ENCODE measurements at places on chromosomes 7 and 10.
A peak's percentile ranks its signal among the peaks of the same experiment; 100 is the strongest.

DNA sequence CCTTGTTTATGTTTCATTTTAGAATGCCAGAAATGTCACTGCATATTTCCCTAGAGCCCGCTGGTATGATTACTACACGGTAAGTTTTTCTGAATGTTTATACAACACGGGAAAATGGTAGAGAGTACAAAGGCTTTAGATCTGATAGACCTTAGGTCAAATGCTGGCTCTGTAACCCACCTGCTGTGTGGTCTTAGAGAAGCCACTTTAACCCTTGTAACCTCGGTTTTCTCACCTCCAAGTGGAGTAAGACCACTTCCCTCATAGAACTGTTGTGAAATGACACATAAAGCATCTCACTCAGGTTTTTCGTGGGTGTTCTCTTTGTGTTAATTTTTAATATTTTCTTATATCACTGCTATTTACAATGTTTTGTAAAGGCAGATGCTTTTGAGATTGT, 13.9 kb upstream of the MGAM2 start:
- DNase-seq = no peak

DNA sequence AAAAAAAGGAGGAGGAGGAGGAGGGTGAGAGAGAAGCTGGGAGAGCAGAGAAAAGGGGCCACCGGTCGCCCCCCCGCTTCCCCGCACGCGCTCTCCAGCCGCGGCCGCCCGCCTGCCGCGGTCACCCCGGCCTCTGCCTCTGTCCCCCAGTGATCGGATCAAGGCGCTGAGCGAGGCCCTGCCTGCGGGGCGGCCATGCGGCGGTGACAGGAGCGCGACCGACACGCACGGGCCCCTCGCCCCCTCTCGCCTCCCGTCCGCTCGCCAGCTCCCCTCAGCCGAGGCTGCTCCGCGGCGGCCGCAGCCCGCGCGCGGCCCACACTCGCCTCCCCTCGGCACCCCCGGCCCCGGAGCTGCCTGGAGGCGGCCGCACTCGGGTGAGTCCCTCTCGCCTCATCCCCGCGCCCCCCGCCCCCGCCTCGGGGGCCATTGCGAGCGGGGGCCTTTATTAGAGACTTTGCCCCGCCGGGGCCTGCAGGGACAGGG, at the start of gene GTF2I:
Gene GTF2I (plus strand): TSS at position 27 of the 486 bp plus-strand sequence. CDS start 31,411 bp downstream, outside the sequence.
- DNase-seq = peak; percentile 66

DNA sequence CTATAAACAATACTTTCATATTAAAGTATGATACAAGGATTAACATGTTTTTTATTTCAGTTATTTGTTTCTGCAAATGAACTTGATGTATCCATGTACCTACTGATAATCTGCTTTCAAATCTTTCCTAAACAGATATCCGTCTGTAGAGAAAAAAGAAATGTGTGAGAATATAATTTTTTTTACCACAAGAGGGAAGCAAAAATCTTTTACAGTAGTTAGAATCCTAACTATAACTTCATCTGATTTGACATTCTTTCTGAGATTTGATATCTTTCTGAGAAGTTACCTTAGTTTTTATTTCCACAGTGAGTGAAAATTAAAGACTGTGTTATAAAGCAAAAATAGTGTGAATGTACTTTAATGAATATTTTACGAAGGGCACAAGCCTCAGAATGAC, 203.9 kb upstream of the PCLO start:
- DNase-seq = no peak

DNA sequence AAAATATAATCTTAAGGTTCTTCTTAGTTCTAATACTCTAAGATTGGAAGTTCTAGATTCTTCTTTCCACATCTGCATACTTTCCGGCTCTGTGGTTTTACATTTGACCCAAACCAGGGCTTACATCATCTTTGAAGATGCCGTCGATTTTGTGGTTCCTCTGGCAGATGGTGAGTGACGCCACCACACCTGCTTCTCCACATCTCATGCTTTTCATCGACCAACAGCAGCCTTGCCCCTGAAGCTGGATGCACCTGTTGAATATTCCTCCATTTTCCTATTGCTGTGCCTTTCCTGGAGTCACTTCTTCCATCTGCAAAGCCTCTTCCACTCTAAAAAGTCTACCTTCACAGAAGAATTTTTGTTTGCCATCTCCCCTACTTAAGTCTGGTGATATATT, 121.3 kb downstream of the PRKCQ start:
- DNase-seq = no peak

DNA sequence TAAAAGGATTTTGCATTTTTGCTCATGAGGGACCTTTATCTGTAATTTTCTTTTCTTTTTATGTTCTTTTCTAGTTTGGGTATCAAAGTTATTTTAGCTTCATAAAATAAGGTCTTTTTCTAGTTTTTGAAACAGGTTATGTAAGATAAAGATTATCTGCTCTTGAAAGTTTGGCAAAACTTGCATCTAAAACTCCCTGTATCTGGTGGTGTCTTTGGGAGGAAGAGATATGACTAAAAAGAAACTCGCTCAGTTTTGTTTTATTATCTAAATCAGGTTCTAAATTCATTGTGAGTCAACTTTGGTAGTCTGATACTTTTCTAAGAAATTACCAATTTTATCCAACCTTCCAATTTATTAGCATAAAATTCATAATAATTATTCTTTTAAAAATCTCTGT, 55.1 kb downstream of the VCL start:
- no peak for DNase-seq

GRCh38 chr7:41912851-41913567, 210.1 kb upstream of the INHBA start:
- no peak for DNase-seq

DNA sequence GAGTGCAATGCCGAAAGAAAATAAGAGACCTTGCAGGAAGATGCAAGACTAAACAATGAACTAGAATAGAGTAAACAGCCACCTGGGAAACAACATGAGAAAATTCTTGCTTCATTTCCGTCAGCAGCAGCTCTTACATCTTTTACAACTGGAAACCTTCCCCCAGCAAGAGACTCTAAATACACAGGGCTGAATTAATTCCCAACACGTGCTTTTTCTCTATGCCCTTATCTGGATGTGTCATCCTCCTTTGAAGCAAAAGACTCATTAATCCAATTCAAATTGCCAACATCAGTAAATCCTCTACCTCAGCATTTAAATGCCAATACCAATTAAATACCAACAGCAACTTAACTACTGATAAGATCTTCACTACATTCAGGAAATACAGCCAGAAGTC, 99.0 kb upstream of the PDE1C start:
- no peak for DNase-seq

GRCh38 chr10:5360318-5360915, 4.3 kb upstream of the UCN3 start:
- DNase-seq = no peak

DNA sequence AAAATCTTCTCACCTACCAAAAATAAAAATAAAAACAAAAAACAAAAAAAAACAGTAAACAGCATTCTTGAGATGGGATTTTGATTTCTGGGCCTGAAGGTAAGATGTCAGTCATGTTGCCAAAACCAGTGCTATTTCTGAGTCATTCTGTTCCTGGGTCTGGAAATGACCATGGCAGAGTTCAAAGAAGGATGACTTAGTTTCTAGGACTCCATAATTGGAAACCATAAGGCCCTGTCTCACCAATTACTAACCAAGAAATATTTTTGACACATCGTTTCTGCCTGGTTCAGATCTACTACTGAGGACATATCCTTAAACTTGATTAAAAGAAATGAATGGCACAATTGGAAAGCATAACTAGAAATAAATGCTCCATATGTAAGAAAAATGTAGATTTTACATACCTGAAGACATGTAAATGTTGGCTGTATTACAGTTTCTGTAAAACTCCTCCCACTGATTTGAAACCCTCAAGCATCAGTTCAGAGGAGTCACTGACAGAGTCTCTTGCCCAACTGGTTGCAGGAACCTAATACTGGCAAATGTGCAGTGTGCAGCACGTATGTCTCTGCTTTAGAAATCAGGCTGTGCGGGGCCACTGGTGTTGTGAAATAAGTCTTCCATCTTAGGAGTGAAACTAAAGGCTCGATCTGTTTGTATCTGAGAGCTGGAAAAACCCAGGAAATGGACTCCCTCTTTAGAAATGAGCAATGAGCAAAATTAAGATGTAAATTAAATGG, 84.8 kb upstream of the EGR2 start:
- no peak for DNase-seq

GRCh38 chr10:30555465-30555864, 74.1 kb downstream of the LYZL2 start:
- DNase-seq = no peak

DNA sequence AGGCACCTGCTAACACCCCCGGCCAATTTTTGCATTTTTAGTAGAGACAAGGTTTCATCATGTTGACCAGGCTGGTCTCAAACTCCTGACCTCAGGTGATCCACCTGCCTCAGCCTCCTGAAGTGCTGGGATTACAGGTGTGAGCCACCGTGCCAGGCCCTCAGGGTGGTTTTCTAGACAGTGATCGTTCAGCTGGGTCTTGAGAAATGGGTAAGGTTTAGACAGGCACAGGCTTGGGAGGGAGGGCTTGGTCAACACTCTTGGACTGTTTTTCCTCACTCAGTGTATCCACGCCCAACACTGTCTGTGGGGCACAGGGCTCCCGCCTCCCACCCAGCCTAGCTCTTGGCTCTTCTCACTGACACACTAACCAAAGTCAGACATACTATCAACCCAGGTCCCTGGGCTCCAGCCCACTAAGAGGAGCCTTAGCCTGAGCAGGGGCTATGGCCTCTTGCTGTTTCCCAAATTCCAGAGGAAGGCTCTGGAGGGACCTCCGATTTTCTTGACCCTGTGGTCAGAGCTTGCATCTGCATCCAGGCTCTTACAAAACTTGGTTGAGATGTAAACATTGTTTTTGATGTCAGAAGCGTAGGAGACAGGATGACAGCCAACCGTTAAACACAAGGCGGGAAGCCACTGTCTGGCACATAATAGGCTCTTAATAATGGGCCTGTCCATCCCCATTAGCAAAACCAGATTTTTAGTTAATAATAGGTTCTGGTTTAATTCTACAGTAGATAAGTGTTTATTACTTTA, 143.9 kb downstream of the PRKAG2 start:
- DNase-seq = no peak
